Heart left ventricle (tissue), 16 donors: ENCODE measurements at places on chromosomes 3 and 15. TPM values are rescaled to one million over a fixed set of nuclear protein-coding genes. Genes with fewer than 3 reads are reported as not detected.

DNA sequence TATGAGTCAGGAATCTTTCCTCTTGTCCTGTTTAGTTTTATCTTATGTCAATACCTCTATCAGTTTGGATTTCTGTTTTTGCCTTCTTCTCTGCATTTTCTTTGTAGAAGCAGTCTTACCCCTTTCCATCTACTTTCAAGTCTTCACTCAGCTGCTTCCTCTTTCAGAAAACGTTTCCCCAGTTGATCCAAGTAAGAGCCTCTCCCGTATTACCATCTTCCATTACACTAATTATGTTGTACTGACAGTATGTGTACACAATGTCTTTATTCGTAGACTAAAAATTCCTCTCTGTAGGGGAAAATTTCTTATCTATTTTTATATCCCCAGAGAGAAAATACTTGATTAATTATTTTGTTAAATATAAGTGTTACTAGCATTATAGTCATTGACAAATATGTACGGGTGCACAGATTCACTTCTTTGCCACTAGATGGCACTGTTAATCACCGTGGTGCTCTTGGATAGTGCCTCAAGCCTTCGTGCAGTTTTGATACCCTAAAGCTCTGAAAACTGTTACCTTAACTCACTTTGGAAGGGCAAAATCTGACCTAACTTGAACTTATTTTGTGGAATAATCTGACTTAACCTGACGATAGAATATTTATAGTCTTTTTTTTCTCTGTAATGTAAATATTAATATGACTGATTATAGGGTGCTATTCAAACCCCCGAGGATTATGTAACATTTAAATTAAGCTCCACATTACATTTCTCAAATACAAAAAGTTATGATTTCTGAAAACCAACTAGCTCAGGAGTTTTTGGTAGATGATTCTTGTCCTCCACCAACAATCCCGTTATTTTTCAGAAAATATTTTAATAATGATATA, 74.2 kb upstream of the POU1F1 start:
- no peaks in the 10 kb centered on the region for H3K4me1 ChIP-seq
- DNase-seq: no peak
- no peak overlapping the region for H3K27ac ChIP-seq
- no peaks in the 10 kb centered on the region for H3K27me3 ChIP-seq
- no peak overlapping the region for H3K4me3 ChIP-seq

RHO gene
- polyA plus RNA-seq: not detected

DNA sequence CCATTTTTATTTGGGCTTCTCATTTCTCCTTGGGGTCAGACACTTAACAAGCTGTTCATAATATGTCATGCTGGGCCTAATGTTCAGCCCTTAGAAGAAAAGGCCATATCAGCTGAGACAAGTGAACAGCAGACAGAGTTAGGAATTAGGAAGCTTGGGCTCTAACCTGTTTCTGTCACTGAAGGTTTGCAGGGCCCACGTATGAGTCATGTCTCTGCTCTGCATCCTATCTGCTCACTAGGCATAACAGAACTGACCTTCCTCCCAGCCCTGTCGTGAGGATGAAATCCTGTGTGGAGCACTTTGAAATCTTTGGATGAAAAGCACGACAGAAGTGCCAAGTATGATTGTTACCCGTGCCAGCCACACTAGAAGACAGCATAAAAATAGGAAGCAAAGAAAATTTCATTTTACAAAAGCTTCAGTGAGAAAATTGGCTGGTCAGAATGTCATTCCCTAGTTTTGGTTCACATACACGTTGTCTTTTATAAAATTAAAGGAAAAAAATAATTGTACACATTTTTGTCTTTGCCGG, 26.5 kb upstream of the CD47 start:
- no peaks in the 10 kb centered on the region for H3K4me1 ChIP-seq
- no peaks in the 10 kb centered on the region for H3K36me3 ChIP-seq
- no peak overlapping the region for H3K4me3 ChIP-seq
- no peaks in the 10 kb centered on the region for H3K27me3 ChIP-seq

DNA sequence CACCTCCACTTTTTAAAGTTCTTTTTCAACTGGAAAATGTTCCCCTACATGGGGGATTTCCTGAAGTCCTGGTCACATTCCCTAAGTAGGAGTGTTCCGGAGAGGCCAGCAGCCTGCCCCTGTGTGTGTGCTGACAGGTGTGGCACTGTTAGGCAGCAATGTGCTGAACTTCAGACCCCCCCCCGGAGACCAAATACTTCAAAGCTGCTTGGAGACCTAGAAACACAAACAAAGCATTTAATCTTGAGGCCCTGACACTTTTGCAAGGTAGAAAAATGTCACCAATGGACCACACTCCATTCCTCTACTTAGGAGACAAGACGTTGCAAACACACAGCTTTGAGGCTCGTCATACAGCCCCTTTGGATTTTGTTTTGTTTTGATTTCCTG, 259.6 kb upstream of the CTNNB1 start:
- DNase-seq: no peak
- no peaks in the 10 kb centered on the region for H3K27me3 ChIP-seq
- H3K4me1 ChIP-seq: no peaks in the 10 kb centered on the region
- no peaks in the 10 kb centered on the region for H3K36me3 ChIP-seq

- no peak for DNase-seq
- H3K27me3 ChIP-seq: no peaks in the 10 kb centered on the region
- H3K36me3 ChIP-seq: no peaks in the 10 kb centered on the region
- H3K4me3 ChIP-seq: no peak overlapping the region
Measured at GRCh38 chr3:63523100-63523499, 129.4 kb upstream of the SNTN start.

DNA sequence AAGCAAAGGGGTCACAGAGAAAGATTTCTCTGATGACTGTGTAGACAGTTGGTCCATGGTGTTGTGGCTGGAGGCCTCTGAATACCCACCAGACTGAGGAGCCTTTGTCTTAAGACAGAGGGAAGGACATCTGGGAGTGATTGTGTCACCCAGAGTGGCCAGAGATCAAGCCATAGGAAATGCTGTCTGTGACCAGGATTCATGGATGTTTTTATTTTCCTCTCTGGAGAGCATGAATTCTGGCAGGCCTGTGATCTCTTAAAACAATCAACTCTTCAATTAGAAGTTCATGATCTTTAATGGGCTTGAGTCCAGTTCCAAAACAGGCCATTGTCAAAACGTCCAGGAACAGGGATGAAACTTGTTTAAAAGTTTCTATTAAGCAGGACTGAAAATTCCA, 198.9 kb upstream of the CTDSPL start:
- no peaks in the 10 kb centered on the region for H3K36me3 ChIP-seq
- DNase-seq: no peak
- H3K4me3 ChIP-seq: no peak overlapping the region
- H3K27ac ChIP-seq: no peak overlapping the region

- H3K4me1 ChIP-seq: no peaks in the 10 kb centered on the region
- H3K36me3 ChIP-seq: peaks cover 7% of the 10 kb centered on the region
- no peaks in the 10 kb centered on the region for H3K27me3 ChIP-seq
Measured at GRCh38 chr3:15591242-15591641, 10.1 kb downstream of the HACL1 start.

- peak overlapping the region; percentile 95 for H3K4me3 ChIP-seq
- no peak for DNase-seq
- H3K27ac ChIP-seq: peak overlapping the region; percentile 72
- H3K4me1 ChIP-seq: peaks cover 32% of the 10 kb centered on the region
- H3K27me3 ChIP-seq: no peaks in the 10 kb centered on the region
Measured at GRCh38 chr15:64163659-64164362, 989 bp upstream of the PPIB start.

CNTN3 gene
- polyA plus RNA-seq: 3.6 TPM

DNA sequence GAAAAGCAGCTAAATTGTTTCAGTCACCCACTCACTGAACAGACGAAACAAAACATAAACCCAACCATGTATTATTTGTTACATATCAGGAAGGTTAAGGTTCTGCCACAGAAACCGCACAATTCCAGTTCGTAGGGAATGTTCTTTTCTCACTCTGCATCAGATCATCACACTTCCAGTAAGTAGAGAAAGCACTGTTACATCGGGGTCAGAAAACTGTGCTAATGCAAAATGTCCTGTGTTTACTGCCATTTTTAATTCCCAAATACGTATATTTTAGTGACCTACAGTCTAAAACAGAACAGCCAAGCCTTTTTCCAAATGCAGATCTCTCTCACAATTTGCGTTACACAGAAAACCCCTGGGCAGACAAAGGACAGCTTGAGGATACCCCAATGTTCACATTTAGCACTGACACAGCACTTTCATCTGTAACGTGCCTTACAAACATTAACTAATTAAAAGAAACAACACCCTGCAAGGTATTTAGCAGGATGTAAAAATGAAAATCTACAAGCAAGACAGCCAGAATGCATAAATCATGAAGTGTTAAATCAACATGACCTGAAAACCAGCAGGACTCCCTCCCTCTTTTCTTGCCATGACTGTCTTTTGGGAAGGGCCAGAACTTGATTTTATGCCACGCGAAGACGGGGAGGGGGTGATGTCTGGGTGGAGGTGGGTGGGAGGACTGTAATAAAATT, 34.8 kb upstream of the SKIL start:
- no peak overlapping the region for H3K4me3 ChIP-seq
- no peak overlapping the region for H3K27ac ChIP-seq
- no peaks in the 10 kb centered on the region for H3K36me3 ChIP-seq
- H3K27me3 ChIP-seq: no peaks in the 10 kb centered on the region

DNA sequence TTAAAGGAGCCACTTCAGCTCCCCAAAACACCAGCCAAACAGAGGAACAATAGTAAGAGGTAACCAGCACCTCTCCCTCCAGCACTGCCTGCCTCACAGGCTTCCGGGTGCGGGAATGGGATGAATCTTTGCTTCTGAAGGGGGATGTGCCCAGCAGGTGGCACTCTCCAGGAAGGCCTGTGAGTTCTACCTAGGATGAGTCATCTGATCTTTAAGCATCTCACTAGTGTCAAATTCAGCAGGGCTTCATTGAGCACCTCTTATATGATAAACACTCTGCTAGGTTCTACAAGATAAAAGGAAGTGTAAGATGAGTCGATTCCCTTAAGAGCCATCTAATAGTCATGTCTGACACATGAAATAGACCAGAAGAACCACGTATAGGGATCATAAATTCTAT, 237.4 kb upstream of the UMPS start:
- no peaks in the 10 kb centered on the region for H3K27me3 ChIP-seq
- H3K27ac ChIP-seq: no peak overlapping the region
- peaks cover 25% of the 10 kb centered on the region for H3K36me3 ChIP-seq
- H3K4me1 ChIP-seq: no peaks in the 10 kb centered on the region

DNA sequence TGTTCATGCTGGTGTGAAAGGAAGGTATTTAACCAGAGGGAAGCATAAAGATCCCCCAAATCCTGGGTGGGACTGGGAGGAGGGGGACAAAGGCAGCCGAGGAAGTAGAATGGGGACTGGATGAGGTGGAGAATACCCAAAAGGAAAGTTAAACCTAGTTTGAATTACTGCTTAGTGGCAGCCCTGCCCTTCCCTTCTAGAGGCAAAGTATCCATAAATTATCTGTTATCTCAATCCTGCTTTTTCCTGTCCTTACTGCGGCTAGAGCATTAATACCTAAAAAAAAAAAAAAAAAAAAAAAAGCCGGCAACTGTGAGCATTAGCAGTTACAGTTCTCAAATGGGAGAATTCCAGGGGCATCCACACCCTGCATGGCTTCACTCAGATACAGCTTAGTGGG, 139.0 kb downstream of the RYR3 start:
- DNase-seq: no peak
- no peak overlapping the region for H3K27ac ChIP-seq
- no peaks in the 10 kb centered on the region for H3K36me3 ChIP-seq
- H3K27me3 ChIP-seq: no peaks in the 10 kb centered on the region

- DNase-seq: no peak
- no peak overlapping the region for H3K27ac ChIP-seq
- no peaks in the 10 kb centered on the region for H3K27me3 ChIP-seq
Measured at GRCh38 chr3:31157893-31158620, 263.6 kb upstream of the GADL1 start.

DNA sequence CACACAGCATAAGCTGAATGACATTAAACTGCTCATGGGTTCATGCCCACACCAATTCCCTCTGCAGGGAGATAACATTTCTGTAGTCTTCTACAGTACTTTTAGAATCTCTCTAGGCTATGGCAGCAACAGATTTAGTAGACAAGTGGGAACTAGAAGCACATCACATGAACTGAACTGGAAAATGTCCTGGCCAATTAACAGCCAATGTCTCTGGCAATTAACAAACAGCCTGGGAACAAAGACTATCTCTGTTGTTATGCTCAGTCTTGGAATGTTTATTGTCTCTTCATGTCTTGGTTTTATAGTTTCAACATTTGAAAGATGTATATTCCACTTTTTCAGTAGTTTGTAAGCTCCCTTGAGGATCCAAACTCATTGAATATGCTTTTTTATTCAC, 523.2 kb upstream of the NAALADL2 start:
- no peaks in the 10 kb centered on the region for H3K36me3 ChIP-seq
- no peak overlapping the region for H3K27ac ChIP-seq
- H3K4me1 ChIP-seq: no peaks in the 10 kb centered on the region

SLCO3A1 gene
- 38.9 TPM for polyA plus RNA-seq

LMCD1 gene
- 661 TPM for polyA plus RNA-seq

- no peaks in the 10 kb centered on the region for H3K27me3 ChIP-seq
- H3K27ac ChIP-seq: no peak overlapping the region
- no peak for DNase-seq
- no peaks in the 10 kb centered on the region for H3K36me3 ChIP-seq
- no peak overlapping the region for H3K4me3 ChIP-seq
Measured at GRCh38 chr15:50024281-50024680, 94.8 kb downstream of the ATP8B4 start.

- no peaks in the 10 kb centered on the region for H3K36me3 ChIP-seq
- H3K27me3 ChIP-seq: peaks cover 24% of the 10 kb centered on the region
- no peak overlapping the region for H3K27ac ChIP-seq
- DNase-seq: peak; percentile 67
Measured at GRCh38 chr3:155744010-155744625, 753 bp downstream of the PLCH1 start.

FGF7 gene
- polyA plus RNA-seq: 24.9 TPM

DNA sequence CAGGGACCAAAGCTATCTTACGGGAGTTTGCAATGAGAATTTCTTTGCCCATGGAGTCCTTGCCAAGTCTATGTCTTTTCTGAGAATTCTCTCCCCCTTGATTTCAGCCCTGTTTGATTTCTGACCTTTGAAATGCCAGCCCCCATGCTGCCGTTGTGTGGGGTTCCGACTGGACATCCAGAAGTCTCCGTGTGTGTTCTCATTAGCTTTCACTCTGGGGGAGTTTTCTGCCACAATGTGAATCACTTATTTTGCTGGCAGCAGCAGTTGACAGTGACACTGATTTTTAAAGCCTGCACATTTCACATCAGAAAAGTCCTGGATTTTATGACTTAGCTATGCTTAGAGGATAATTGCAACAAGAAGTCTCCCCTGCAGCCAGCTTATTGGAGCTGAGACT, 98.4 kb upstream of the CTDSPL start:
- no peaks in the 10 kb centered on the region for H3K27me3 ChIP-seq
- peaks cover 10% of the 10 kb centered on the region for H3K36me3 ChIP-seq
- peaks cover 64% of the 10 kb centered on the region for H3K4me1 ChIP-seq
- no peak overlapping the region for H3K4me3 ChIP-seq

CIP2A gene
- 0.19 TPM for polyA plus RNA-seq
